ENCODE measurements at places on chromosomes 6 and 20.

DNA sequence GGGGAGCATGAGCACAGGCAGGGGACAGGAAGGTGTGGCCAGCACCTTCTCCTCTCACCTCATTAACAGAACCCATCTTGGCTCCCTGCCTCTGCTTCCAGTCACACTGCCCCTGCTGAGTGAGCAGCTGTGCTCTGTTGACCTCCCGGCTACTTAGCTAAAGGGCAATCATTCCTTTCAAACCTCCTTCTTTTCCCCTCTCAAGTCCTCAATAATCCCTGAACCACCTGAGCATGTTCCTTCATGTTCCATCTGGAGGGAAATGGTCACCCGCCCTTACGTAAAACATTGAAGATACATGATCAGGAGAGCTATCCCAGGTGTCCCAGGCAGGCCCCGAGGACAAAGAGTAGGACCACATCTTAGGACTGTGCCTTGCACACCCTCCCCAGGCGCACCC, 21.7 kb upstream of the MRPS10 start:
- DNase-seq = no peak

DNA sequence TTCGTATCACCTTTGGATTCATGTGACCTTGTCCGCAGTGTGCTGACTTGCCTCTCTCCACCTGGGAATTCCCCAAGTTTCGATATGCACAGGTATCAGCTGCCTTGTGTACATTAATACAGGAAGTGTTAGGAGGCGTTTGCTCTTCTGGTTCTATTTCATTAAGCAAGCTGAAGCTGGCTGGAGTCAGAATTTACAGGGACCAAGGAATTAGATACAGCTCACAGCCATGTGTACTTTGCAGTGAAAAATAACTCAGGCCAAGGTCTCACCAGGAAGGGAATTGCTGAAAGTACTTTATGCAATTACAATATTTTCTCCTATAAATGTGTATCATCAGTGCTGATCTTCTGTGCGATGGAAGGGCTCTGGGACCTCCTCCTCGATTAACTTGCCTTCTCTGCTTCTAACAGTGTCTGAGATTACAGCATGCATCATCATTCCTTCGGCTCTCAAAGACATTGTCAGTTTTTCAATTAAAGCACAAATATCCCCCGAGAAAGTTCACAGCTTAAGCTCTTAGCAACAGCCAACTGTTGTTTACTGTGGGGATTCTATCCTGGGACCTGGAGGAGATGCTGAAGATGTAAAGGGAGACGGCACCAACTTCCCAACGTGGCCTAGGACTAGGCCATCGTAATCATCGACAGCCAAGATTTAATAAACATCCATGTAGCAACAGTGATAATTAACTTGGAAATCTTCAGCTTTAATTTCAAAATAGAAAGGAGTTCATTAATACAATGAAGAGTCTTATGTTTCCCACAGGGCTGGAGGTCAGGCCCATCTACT, 13.8 kb upstream of the TIAM2 start:
- DNase-seq = no peak

GRCh38 chr6:140809694-140810101, 1323.0 kb upstream of the GJE1 start:
- no peak for DNase-seq

DNA sequence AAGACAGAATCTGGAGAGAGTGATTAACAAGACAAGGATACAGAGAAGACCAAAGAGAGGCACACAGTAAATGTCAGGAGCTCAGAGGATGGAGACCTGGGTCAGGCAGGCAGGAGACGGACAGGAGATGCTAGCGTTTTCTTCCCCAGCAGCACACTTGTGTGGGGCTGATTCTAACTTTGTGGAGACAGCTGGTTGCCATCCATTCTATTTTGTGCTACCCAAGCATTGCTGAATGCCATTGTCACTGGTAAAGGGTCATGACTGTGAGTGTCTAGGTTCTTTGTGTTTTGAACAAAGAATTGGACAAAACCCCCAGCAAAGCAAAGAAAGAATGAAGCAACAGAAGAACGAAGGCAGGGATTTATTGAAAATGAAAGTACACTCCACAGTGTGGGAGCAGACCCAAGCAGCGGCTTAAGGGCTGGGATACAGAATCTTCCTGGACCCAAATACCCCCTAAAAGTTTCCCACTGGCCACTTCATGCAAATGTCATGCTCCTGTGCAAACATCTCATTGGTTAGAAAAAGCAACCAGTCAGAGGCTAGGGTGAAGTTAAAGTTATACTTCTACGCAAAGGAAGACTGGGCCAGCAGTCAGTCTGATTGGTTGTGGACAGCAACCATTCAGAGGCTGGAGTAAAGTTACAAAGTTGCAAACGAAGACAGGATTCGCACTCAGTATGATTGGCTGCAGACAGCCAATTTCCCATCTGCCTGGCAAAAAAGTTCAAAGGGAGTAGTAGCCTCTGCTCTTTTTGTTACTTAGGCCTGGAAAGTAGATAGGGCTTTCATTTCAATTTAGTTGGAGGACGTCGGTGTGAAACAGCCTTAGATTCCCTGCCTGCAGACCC, 17.5 kb downstream of the PTK7 start:
- DNase-seq = no peak

GRCh38 chr6:104689551-104690205, 170.0 kb downstream of the HACE1 start:
- no peak for DNase-seq

All from activated CD4-positive, alpha-beta T cell treated with anti-CD3 and anti-CD28 coated beads for 24 hours (primary cell).